ENCODE measurements at places on chromosomes 4 and X.

DNA sequence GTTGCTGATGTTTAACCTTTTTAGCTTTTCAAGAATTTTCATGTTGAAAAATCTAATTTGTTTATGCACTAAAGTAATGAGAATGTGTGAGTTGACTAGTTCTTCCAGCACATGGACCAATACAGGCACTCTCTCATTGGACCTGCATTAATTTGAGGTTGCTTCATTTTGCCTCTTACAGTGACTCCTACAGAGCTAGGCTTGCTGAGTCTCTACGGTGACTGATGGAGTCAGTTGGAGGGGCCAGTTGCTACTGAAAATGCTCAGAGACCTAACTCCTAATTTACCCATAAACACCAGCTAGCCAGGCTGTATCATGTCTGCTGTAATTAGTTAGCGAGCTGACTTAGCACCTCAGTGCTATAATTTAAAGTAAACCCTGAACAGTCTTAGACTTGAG lies 10.9 kb downstream of the MTHFD2L start:
- no peak for DNase-seq

DNA sequence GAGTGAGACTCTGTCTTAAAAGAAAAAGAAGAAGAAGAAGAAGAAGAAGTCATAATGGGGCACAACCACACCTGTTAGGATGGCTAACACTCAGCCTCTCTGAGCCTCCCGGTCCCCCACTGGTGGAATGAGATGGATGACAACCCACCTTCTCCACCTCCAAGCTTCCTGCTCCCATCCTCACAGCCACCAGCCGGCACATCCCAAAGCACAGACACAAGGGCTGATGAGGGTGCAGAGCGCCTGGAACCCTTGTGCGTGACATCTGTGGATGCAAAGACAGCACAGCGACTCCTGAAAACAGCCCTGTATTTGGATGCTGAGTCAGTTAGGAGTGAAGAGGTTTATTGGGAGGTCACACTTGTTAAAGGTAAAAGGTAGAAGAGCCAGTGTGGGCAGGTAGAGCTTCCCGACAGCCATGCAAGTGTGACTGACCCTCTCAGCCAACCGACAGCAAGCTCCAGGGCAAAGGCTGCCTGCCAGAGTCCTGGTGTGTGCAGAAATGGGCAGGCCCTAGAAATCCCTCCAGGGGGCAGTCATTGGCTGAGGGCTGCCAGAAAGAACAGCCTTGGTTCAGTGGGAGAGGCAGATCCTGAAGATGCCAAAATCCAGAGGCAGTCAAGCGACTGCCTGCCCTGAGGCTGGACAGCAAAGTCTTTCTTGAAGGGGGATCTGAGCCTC lies 26.6 kb upstream of the MAN2B2 start:
- DNase-seq: no peak

DNA sequence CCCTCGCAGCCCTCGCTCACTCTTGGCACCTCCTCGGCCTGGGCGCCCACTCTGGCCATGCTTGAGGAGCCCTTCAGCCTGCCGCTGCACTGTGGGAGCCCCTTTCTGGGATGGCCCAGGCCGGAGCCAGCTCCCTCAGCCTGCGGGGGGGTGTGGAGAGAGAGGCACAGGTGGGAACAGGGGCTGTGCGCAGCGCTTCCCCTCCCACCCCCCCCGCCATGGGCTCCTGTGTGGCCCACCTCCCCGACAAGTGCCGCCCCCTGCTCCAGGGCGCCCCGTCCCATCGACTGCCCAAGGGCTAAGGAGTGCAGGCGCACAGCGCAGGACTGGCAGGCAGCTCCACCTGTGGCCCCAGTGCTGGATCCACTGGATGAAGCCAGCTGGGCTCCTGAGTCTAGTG lies 220.2 kb downstream of the STPG2 start:
- DNase-seq: no peak

DNA sequence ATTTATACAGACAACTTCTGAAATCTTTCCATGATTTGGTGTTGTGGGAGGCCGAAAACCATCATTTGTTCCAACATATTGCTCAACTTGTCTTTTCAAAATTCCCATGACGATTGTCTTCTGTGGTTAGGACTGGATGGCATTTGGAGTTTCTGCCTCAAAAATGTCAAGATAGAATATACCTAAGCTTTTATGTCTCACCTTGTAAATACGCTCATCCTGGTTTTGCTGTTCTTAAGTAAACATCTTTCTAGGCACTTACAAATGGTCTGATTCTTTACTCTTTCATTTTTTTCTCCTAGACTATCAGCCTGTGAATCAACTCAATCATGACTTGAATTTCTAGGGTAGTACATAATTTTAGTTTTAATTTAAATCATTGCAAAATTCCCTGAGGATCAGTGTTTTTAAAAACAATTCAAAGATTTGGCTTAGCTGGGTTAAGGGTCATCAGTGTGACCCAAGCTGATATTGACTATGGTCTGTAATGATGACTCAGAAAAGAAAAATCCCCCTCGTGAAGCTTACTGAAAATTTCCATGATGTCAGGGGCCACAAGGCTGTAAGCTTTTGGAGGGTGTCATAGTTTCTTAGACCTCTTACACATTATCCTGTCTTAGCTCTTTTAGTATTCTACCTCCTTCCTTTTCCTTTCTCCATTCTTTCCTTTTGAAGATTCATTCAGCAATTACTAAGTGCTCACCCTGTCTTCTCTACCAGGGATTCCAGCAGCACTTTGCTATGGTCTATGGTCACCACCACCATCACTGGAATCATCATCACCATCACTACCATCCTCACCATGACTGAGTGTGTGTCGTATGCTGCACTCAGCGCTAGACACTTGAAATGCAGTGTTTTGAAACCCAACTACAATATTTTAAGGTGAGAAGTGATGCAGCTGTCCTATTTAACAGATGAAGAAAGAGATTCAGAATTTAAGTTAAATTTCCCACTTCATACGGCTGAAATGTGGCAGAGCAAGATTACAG lies 124.4 kb downstream of the CPE start:
- no peak for DNase-seq

DNA sequence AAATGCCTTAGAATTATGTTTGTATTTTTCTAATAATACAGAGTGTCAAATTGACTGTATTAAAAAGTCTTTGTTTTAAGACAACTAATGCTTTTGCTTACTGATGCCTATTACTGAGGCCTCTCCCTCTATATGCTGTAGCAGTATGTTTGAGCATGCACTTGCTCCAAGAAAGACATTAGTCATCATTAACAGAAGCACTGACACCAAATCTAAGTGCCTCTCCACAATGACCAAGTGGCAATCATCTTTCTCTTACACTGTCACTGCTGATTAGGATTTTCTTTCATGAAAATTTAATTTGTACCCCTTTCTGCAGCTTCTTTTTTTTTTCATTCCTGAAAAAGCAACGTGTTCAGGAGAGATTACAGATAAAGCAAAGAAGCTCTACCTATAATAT lies 11.1 kb upstream of the MAB21L2 start:
- DNase-seq: no peak

- DNase-seq: no peak
These were observed 8.9 kb downstream of the SMIM20 start for GRCh38 chr4:25922812-25923369.

- no peak for DNase-seq
These were observed 84.2 kb downstream of the COL25A1 start for GRCh38 chr4:109218288-109218687.

- no peak for DNase-seq
These were observed 95.8 kb downstream of the ATXN3L start for GRCh38 chrX:13223868-13224567.

DNA sequence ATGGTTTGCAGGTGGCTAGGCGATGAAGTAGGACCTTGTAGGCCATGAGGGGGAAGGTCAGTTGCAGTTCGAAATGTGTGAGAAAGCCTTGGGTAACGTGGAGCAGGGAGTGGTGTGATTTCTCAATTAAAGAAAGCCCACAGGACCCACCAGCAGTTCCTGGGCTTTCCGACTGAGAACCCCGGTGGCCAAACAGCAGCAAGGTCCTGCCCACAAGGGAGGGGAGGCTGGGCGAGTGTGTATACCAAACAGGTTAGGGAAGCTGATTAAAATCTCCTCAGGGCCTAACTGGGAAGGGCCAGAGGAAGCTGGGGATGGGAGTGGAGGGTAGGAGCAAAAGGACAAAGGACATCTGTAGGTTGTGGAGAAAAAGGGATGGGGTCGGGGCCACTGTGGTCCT lies 2.4 kb downstream of the ATP6AP1 start:
- no peak for DNase-seq

GRCh38 chr4:172141025-172141424 lies 327.8 kb downstream of the GALNTL6 start:
- no peak for DNase-seq

GRCh38 chr4:110505440-110505839 lies 29.5 kb downstream of the ENPEP start:
- DNase-seq: no peak

DNA sequence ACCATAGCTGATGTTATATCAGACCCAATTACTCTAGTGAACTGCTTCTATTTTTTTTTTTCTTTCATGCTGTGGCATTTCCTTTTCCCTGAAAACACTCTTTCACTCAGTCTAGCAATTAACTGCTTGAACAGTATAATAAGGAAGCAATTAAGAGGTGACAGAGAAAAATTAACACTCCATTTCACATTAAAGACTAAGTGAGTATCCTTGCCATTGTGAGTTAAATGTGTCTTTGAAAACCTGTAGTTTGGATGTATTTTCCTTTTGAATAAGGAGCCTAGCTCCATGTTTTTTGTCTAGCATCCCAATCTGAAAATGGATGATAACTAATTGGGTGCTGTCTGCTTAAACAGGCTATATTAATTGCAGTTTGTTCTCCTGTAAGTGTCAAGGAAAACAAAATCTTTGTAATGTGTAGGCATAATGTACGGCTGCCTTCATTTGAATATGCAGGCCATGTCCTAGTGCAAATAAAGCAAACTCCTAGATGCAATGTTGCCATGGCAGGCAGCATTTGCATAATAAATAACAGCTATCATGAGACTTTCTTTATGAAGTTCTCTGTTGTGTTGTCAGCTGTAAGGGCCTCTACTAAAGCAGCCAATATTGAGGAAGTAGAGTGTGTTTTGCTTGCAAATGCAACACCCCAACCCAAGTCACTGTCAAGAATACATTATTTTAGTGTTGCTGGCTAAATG lies 416.7 kb downstream of the ZIC3 start:
- DNase-seq: no peak

GRCh38 chr4:8108261-8108660 lies 50.4 kb downstream of the ABLIM2 start:
- DNase-seq: no peak

DNA sequence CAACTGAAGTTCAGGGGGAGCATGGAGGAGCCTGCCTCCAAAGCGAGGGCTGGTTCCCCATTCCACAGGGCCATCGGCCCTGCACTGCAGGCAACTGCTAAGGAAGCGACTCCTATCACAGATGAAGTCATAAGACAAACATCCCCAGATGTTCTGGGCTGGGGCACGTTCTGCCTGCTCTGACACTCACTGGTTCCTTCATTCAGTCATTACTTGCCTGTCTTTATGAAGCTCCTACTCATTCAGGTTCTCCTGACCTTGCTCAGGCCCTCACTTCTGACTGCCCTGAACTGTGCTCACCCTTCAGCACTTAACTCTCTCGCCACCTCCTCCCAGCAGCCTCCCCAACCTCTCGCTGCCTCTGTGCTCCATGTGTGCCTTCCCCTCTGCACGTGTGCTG lies 2.5 kb upstream of the SLC2A9 start:
- no peak for DNase-seq

GRCh38 chr4:95212692-95213091 lies 336.1 kb downstream of the UNC5C start:
- no peak for DNase-seq

GRCh38 chrX:9683350-9683749 lies 82.3 kb downstream of the GPR143 start:
- DNase-seq: no peak

- no peak for DNase-seq
These were observed 13.7 kb upstream of the TLR8 start for GRCh38 chrX:12892716-12893115.

GRCh38 chrX:39582091-39582490 lies 515.7 kb downstream of the BCOR start:
- DNase-seq: no peak

GRCh38 chr4:3407171-3407771 lies 34.5 kb upstream of the HGFAC start:
- no peak for DNase-seq

- DNase-seq: no peak
These were observed 5.4 kb upstream of the SH3BP2 start for GRCh38 chr4:2787230-2788100.

- no peak for DNase-seq
These were observed 19.9 kb upstream of the NPFFR2 start for GRCh38 chr4:72011906-72012305.

DNA sequence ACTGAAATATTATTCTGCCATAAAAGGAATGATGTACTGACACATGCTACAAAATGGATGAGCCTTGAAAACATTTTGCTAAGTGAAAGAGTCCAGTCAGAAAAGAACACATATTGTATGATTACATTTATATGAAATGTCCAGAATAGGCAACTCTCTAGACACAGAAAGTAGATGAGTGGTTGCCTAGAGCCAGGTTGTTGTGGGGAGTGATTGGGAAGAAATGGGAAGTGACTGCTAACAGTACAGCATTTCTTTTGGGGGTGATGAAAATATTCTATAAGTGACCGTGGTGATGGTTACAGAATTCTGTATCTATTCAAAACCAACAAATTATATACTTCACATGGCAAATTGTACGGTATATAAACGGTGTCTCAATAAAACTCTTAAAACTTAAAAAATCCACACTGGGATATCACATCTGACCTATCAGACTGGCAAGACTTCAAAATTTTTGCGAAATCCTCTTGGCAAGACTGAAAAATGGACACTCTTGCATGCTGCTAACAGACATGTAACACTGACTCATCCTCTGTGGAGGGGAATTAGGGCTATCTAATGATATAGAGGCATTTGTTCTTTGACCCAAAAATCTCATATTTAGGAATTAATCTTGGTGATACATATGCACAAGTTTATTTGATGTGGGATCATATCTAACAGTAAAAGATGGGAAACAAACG lies 71.8 kb downstream of the FAM13A start:
- DNase-seq: no peak

- no peak for DNase-seq
These were observed 78.7 kb downstream of the PRKG2 start for GRCh38 chr4:81136161-81136905.

Data from cortex of kidney (tissue), 1 donor.